ENCODE measurements at places on chromosomes 1 and 21. TPM values are rescaled to one million over a fixed set of nuclear protein-coding genes. Genes with fewer than 3 reads are reported as not detected.

- DNase-seq: peak; percentile 25
These were observed 168.8 kb downstream of the ZSCAN20 start for GRCh38 chr1:33641104-33641830.

LCE1B gene
- not detected for total RNA-seq

- peak; percentile 25 for DNase-seq
These were observed 430.2 kb downstream of the OMA1 start for GRCh38 chr1:58116284-58116683.

GRCh38 chr21:33362044-33362555, 37.3 kb downstream of the IFNAR1 start:
- no peak for DNase-seq

ZNF687 gene
- total RNA-seq: 22.2 TPM

GRCh38 chr1:73331726-73332125, 866.2 kb downstream of the LRRIQ3 start:
- DNase-seq: no peak

- DNase-seq: no peak
These were observed 233.7 kb downstream of the NCAM2 start for GRCh38 chr21:21231913-21232312.

ATP1A2 gene
- not detected for total RNA-seq

DNA sequence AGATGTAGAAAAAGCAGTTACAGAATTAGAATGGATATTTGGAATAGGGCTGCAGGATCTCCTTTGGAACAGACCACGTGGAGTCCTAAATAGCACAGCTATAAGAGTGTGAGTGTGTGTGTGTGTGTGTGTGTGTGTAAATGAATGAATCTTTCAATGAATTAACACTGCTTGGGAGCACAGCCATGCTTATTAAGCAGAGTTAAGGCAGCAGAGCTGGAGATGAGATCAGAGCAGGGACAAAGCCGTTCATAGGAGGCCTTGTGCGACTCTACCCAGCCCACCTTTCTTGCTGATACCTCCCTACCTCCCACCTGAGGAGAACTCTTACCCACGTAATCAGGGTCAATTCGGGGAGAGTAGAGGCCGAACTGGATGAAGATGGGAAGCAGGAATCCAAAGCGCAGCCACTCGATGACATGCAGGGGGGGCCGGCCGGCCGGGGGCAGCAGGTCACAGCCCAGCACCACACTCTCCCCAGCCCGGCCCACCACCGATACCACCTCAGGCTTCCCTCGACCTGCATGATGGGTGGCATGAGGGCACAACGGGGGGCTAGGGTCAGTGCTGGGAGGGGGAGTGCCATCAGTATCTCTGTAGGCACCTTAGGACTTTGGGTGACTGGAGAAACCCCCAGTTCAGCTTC, 2.7 kb downstream of the IGSF9 start:
- DNase-seq: no peak

- DNase-seq: no peak
These were observed 29.5 kb upstream of the DMRTA2 start for GRCh38 chr1:50452700-50453099.

GRCh38 chr1:111903148-111903870, 86.2 kb downstream of the KCND3 start:
- DNase-seq: no peak

- DNase-seq: peak; percentile 64
These were observed 14.9 kb upstream of the CENPS start for GRCh38 chr1:10415211-10415930.

DNA sequence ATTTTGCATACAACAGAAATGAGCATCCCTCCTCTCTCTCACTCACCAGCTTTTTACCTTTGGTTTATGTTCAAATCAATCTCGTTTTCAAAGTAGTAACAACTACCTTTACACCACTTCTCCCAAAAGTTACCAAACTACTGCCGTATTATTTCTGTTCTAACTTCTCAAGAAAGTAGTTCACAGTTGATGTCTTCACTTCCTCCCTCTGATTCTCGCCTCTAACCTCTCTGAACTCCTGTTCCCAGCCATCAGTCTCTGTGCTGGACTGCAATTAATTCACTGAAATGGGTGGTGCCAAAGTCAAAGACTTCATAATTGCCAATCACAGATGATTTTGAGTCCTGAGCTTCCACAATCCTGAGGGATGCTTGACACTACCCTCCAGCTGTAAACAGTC, 54.0 kb downstream of the ZNF281 start:
- no peak for DNase-seq

HSF2BP gene
- 0.77 TPM for total RNA-seq

MRPS14 gene
- 18.8 TPM for total RNA-seq

DNA sequence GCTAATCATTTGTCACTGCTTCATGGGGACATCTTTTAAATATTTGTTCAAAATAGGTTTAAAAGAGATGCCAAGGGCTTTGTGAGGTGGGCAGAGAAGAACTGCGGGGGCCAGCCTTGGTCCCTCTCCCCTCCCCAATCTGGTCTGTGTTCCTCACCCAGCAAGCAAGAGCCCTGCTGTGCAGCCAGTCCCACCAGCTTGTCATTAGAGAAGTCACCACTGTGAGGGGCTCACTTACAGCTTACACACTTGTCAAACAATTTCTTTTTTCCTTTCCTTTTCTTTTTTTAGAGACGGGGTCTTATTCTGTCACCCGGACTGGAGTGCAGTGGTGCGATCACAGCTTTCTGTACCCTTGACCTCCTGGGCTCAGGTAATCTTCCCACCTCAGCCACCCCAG, 10.4 kb upstream of the CDK18 start:
- DNase-seq: no peak

AIRE gene
- total RNA-seq: not detected

GRCh38 chr1:6348511-6349191, 44.9 kb downstream of the ACOT7 start:
- peak; percentile 95 for DNase-seq

DNA sequence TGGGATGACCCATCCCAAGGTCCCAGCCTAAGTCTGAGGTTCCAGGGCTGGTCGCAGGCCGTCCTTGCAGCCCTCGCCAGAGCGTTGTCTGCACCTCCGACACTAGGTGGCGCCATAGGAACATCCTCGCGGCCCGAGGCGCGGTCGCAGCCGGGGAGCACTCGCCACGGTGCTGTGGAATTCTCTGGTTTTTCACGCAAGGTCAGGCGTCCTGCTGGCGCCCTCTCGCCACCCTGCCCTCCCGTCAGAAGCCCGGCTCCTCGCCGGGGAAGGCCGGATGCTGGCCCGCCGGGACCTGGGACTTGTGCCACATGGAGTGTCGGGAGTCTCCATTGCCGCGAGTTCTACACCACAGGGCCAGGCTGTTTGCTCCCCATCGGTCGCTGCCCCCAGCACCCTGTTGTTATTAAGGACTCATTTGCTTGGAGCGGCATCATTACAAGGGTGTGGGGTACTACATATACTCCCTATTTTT, 196.8 kb upstream of the LMO4 start:
- DNase-seq: peak; percentile 49

DNA sequence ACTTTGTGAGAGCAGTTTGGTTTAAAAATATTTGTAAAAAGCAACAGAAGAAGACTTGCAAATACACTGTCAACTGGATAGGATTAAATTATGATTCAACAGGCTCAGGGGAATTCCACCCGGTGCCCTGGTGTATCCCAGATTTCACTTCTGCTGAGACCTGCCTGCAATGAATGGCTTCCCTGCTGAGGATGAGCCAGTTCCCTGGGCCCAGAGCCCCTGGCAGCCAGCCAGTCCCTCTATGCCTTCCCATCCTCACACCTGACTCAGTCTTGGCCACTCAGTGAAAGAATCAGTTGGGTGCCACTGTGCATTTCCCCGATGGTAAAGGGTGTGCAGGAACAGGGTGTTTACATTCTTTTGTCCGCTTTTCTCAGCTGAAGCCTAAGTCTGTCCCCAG, 64.4 kb downstream of the KCTD3 start:
- peak; percentile 66 for DNase-seq

- no peak for DNase-seq
These were observed 1.0 kb upstream of the TNNI1 start for GRCh38 chr1:201422436-201423030.

DNA sequence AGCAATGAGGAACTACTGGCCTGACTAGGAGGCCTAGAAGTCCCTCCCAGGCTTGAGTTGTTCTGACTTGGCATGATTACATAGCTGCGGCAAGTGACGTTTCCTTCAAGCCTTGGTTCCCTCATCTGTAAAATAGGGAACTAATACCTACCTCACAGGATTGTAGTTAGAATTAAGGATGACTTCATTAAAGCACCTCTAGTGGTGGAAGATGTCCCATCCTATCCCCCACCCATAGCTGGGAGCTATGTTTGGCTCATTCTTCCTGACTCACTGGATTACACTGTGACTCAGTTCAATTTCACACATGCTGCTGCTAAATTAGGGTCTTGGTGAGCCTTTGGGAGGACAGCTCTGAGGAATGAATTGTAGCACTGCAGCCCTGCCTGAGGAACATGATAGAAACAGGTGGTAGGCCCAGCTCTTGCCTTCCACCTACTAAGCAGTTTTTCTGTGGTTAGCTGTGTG, 6.0 kb upstream of the SHISA4 start:
- DNase-seq: peak; percentile 91

HRNR gene
- not detected for total RNA-seq

GRCh38 chr1:168419736-168420135, 124.1 kb downstream of the XCL2 start:
- no peak for DNase-seq

DNA sequence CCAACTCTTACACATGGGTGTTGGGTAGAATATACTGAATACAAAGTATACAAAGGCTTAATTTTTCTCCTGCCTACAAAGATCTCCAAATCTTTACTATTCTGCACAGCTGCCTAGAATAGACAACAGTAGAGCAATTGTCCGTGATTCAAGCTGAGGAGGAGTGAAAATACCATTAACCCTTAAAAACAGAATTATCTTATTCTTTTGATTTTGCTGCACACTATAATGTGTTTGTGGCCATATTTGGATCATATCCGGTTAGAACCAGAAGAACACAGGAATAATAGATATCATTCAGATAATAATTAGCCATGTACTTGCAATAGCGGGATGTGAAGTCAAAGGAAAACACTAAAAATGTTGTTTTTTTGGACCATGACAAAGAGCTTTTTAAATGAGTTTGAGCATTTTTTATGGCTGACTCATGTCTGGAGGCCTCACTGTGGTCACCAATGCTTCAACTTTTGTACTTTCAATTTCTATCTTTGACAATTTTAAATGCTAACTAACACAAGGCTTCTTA, 197.6 kb upstream of the FOXD3 start:
- peak; percentile 87 for DNase-seq

FAM131C gene
- total RNA-seq: 2.1 TPM

DNA sequence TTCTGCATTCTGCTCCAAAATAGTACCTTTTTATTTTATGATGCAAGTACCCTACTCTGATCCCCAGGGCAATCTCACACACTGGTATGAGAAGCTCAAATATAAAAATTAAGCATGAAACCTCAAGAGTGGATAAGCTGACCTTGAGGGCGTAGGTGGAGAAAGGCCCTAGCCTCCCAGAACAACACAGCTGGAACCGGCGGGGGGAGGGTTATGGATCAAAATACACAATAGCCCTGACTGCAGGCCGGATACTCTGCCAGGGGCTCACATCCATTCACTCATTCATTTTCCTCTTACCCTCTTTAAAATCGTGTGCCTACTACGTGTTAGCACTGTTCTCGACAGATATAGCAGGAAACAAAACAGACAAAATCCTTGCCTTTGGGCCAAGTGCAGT, 32.8 kb upstream of the ECE1 start:
- DNase-seq: no peak

DNA sequence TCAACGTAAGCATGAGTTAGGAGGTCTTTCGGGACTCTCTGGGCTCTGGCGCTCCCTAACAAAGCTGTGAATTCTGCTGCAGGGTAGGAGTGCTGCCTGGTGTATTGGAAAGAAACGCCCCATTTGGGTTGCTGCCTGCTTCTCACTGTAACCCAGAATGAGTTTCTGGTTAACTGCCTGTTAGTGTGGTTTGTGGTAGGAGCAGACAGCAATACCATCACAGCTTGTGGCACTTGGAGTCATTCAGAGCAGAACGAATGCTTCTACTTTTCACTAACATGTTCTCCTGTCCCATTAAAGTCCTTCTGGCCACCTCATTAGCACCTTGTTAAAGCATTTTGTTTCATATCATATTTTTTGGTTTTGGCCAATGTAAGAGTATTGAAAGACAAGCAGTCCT, 18.1 kb downstream of the MAP3K7CL start:
- peak; percentile 33 for DNase-seq

DENND2D gene
- total RNA-seq: not detected

KRTAP10-3 gene
- total RNA-seq: not detected

GRCh38 chr21:43664358-43664757, 5.0 kb downstream of the RRP1B start:
- no peak for DNase-seq

DMBX1 gene
- total RNA-seq: not detected

ZFP69 gene
- 4.0 TPM for total RNA-seq

CLDN8 gene
- not detected for total RNA-seq

TRABD2B gene
- total RNA-seq: not detected

DNA sequence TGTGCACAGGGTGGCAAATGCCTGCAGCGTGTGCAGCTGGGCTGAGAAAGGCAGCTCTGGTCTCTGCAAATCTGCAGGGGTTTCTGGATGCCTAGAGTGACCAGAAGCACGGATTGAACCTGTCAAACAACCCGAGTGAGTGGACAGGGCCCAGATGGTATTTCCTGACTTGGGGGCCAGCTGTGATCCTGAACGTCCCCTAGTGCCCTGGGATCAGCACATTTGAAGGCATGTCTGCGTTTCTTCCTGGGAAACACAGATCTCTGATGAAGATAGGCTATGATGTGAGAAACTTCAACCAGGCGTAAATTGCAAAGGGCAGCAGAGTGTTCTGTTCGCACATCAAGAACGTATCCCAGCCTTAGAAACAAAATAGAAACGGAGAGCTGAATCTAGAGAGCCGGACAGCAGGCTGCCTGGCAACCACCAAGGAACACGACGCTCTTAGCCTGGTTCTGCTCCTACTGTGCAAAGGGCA, 163.1 kb downstream of the KCNJ6 start:
- DNase-seq: no peak

FCER1A gene
- not detected for total RNA-seq

TDRD5 gene
- total RNA-seq: not detected

DNA sequence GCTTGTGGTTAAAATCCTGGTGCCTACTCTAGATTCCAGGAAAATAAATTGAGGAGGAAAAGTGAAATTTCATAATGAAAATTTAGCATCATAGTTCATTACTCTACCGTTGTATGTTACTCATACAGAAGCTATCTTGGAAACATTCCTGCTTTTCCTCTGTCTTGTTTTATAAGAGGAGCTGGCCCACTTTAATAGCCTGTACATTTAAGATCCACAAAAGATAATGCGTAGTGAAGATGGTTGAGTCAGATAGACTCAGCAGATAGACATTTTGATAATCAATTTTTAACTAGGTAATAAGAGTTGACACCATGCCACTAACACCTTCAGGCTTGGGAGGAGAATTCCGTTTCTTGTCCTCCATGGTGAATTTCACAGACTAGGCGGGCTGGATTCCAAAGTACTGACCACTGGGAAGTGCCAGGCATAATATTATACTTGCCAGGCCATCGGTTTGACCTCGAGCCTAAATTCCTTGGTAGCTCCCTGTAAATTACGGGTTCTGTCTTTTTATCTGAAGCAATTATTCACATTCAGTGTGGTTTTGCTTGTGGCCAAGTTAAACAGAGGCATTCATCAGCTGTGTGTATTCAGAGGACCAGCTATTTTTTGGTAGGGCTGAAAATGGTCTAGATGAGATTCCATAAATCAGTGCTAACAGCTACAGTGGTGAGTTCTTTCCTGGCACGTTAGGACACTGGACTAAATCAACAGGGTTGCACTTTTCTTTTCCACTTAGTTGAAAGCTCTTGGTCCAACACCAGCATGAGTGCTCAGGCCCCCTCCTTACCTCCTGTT, 111.9 kb upstream of the KAZN start:
- peak; percentile 64 for DNase-seq

- peak; percentile 28 for DNase-seq
These were observed 13.2 kb upstream of the HMGCL start for GRCh38 chr1:23838401-23838866.

- peak; percentile 39 for DNase-seq
These were observed 636 bp downstream of the VAMP4 start for GRCh38 chr1:171740987-171741871.

All from HT1080 (cell line).